Esophagus muscularis mucosa (tissue), 4 donors: ENCODE measurements at places on chromosomes 16 and 17. TPM values are rescaled to one million over a fixed set of nuclear protein-coding genes. Genes with fewer than 3 reads are reported as not detected.

Gene CPD
- total RNA-seq = 67.0 TPM

Gene RNF43
- 0.26 TPM for total RNA-seq

Gene KRTAP1-3
- not detected for total RNA-seq

Gene SOST
- total RNA-seq = not detected

Gene MYH2
- 1.4 TPM for total RNA-seq

Gene KRTAP9-6
- not detected for total RNA-seq

Gene WSCD1
- 1.7 TPM for total RNA-seq

Gene MMP15
- 16.3 TPM for total RNA-seq

GRCh38 chr17:29968271-29968670 is 26.8 kb downstream of the EFCAB5 start:
- DNase-seq = no peak

DNA sequence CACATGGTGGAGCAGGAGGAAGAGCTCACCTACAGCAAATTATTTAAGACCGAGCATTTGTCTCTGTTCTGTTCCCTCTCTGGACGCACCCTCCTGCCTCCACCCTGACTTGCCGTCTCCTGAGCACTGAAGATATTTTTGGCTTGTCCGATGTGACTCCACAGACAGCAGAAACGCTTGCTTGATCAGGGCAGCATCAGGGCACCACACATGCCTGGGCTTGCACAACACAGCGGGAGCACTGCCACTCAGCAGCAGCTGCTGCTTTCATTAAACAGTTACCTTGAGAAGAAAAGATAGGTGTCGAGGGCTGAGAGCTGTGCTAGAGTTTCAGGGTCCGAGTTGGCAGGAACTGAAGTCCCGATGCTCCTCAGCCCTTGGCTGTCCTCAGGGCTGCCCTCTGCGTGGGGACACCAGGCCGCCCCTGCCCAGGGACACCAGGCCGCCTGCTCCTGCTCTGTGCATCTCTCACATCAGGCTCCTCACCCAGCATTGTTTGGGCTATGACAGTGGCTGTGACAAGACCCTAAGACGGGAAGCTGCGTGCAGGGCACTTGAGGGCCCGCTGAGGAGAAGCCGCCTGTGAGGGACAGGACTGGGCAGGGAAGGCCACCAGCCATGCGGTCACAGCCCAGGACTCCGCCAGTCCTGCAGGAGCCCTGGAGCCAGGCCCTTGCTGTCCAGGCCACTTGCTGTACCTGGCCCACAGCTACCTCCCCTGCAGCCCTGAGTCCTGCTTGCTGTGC is 21.3 kb upstream of the CDH15 start:
- DNase-seq = no peak

GRCh38 chr16:67271446-67271845 is 7.9 kb upstream of the PLEKHG4 start:
- DNase-seq = no peak

DNA sequence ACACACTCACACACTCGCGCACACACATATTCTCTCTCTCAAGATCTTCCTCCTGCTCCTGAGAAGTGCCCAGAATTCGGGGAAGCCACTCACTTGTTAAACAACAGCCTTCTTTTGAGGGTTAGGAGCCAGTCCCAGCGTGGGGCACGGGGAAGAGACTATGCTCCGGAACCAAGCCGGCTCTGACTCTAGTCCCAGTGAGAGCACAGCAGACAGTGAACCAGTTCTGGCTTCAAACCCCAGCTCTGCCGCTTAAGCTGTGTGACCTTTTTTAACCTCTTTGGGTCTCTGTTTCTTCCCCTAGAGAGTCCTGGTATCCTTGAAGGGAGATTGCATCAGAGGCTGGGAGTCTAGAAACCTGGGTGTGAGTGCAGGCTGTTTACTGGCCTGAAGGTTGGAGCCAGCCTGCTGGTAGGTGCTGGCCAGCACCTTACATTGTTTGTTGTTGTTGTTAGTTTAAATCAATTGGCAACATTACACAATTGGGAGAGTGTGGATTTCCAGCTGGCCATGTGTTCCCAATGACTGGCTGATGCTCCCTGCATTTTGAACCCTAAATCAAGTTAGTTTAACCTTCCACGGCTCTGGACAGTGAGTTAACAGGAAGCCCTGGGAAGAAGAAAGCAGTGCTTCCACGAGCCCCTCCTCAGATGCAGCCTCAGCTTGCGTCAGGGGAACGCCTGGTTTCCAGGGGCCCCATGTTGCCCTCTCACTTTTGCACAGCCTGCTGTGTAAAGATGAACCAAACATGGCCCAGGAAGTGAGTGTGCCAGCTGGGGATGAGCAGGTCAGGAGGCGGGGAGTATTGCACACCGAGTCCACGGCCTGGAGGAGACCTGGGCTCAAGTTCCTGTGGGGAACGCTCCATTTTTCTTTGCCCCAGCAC is 71.5 kb downstream of the GAS7 start:
- DNase-seq = no peak

DNA sequence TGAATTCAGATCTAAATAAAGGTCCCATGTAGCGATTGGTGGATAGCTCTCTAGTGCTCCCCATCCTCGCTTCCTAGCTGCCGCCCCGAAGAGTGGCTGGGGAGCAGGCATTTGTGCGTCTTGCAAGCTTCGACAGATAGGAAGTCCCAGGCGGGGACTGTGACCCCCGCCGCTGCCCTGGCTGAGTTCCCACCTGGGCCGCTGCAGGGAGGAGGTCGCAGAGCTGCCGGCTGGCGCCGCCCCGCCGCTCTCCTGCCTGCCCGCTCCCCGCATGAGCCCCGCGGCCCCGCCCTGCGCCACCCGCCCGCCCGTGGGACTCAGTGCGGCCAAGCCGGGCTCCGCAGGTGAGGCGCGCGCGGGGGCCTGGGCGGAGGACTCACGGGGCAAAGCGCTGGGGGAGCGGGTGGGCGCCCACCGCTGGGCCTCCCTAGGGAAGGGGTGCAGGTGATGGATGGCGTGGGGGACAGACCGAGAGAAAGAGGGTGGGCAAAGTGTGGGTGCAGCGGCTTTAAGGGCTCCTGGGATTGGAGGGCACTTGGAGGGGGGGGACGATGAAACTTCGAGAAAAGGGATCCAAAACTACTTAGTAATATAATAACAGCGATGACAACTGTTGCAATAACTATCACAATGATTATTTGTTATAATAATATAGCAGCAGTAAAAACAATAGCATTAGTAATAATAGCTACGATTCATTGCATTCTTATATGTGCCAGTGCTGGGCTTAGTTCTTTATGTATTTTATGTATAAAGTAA is at the start of gene OTOA:
Gene OTOA, plus strand, starts transcription at position 80 of the 759 bp plus-strand sequence. CDS start 14,547 bp downstream, outside the sequence.
- DNase-seq = no peak

GRCh38 chr16:84643180-84643583 is 5.1 kb upstream of the KLHL36 start:
- DNase-seq = no peak

- no peak for DNase-seq
Observed at GRCh38 chr17:29905879-29906167, 24.2 kb downstream of the SSH2 start.

DNA sequence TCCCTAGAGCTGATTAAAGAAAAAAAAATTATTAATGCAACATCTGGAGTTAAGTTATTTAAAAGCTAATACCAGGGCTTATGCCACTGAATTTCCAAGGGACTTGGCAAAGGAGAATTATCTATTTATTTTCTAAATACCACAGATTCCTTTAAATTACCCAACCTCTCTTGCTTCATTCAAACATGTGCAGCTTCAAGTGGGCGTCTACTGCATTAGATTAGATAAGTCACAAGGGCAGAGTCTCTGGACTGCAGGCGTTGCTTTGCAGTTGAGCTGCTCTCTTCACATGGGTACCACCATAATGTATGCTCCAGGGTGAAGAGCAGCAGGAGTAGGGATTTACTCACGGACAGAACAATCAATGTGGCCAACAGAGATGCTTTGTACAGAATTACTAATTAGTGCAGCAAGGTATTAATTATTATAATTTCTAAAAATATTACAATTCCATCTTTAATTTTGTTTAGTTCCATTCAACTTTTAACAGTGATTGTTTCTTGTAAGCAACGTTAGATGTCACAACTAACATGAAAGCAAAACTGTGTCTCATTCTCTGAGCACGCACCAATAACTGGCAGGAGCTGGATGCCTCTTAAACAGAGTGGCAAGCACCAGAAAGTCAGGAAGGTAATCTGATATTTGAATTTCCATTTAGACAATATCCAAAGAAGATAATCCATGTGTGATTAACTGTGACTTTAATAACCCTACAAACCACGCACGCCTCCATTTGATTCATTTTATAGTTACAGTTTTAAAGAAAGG is 214.2 kb downstream of the STX8 start:
- no peak for DNase-seq

GRCh38 chr17:28045304-28045703 is 2.8 kb downstream of the NLK start:
- no peak for DNase-seq

- DNase-seq = no peak
Observed at GRCh38 chr17:50221864-50222545, 20.6 kb upstream of the COL1A1 start.
